ENCODE measurements at places on chromosomes 12 and 14.

GRCh38 chr12:52250048-52250990 lies 17.3 kb downstream of the KRT7 start:
- no peak for DNase-seq

GRCh38 chr12:5437182-5437583 lies 5.3 kb downstream of the NTF3 start:
- no peak for DNase-seq

DNA sequence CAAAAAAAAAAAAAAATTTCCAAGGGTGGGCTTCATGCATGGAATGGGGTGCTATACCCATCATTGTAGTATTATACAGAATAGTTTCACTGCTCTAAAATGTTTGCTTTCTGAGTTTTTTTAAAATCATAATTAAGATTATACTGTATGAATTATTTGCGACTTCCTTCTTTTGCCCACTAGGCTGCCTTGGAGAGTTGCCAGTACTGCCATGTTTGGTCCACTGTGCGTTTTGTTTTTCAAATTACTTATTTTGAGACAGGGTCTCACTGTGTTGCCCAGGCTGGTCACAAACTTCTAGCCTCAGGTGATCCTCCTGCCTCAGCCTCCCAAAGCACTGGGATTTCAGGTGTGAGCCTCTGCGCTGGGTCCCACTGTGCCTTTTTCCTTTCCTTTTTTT lies 19.9 kb downstream of the PLBD2 start:
- DNase-seq = no peak

DNA sequence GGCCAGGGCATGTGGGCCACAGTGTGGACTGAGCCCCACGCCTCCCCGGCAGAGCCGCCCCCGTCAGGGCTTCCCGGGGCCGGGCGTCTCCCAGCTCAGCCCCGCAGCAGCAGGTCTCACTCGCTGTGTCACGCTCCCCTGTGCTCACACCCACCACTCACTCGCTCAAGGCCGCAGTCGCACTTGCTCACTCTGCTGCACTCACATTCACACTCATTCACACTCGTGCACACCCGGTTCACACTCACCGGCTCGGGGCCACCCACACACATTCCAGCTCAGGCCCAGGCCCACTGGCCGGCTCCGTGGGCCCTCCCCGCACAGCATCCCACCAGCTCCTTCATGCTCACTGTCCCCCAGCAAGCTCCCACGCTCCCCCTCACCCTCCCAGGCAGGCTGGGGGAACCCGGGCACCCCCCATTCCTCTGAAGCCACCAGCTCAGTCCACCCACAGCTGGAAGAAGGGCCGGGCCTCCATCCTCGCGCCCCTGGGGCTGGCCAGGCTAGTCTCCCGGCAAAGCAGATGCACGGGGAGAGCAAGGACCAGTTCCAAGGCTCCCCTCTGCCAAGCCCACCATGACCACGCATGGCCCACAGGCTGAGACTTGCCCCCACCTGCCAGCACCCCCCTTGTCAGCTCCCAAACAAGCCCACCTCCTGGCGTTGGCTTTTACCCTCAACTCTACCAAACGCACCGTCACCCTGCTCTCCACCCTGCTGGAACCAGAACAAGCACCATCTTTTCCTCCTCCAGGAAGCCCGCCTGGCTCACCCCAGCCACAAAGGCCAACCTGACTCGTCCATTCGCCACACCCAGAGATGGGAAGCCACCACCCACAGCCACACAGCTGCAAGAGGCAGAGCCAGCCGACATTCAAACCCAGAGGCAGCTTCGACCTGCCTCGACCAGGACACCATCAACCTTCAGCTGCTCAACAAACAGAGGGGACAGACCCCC lies 28.0 kb downstream of the NCOR2 start:
- no peak for DNase-seq

DNA sequence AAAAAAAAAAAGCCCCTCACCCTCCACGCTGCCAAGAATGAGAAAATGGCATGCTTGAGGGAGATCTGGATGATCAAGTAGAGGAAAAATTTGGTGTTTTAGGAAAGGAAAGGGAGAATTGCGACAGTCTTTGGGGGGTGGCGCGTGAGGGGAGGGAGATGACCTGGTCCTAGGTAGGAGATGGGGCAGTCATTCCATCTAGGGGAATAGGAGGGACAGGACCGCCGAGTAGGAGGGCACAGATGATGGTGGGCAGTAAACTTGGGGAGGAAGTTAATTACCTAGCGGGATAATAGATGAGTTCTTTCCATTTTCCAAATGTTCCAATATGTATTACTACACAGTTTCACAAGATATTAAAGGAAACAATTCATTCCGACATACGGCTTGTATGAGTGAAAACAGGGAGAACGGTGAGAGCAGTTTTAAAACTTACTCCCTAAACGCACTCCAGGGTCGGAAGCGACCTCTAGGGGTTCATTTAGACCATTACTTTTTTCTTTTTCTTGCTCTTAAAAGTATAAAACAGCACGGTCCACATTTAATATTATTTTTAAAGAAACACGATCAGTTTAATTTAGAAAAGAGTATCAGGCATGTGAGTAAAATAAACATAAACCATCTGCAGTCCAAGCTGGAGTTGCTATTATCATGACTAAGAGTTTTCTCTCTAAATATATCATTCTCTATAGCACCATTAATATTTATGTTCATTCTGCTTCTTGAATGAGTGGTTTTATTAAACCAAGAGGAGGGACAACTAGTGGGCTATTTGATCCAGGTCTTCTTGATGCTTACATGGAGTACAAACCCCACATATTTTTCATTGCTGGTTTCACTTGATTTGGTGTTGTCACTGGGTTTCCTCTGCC lies 3.0 kb upstream of the FNTB start:
- peak; percentile 48 for DNase-seq

GRCh38 chr14:29822430-29822709 lies 105.3 kb downstream of the PRKD1 start:
- DNase-seq = no peak

DNA sequence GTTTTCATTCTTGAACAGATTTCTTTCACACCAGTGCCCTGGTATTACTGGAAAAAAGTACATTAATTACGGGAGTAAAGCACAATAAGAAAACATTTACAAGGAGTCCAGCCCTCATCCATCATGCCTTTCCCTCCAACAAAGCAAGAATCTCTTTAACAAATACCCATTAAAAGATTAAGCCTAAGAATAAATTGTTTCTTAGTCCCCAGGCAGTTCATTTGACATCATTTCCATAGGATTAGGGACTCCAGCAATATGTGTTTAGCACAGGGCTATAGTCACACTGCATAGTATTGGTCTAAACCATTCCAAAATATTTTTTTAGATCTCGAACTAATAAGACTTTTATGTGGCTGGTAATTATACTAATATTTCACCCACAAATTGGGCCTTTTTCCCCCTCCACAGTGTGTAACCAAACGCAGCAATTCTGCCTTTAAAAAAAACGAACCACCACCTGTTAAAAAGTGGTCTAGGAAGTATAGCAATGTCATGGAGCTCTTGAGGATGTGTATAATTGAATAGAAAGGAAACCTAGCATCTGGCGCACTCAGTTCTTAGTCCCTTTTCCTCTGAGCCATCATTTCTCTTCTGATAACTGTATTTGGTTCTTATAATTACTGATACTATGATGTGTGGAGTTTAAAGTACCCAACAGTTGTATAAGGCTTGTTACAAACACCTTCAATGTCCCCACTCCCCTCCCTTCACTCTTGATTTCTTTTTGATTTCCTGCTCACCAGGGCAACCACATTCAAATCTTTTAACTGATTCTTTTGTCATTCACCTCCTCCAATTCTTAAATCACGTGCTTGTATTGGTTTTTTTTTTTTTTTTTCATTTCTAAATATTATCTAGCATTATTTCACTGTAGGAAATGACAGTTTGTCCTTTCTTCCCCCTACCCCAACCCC lies 138.7 kb downstream of the ETV6 start:
- DNase-seq = no peak

GRCh38 chr12:1403417-1403816 lies 191.0 kb downstream of the FBXL14 start:
- DNase-seq = no peak

Data from BE2C (cell line).